Epithelial cell of umbilical artery (primary cell): ENCODE measurements at places on chromosomes 3 and 15. TPM values are rescaled to one million over a fixed set of nuclear protein-coding genes. Genes with fewer than 3 reads are reported as not detected.

BFSP2 gene
- total RNA-seq, result not detected in 2 replicates

SSUH2 gene
- not detected in 2 replicates for total RNA-seq

CIB2 gene
- 2.0 and 2.6 TPM in 2 replicates for total RNA-seq

HGD gene
- 0.32 TPM in 1 of 2 replicates, not detected in the other for total RNA-seq

LRRC34 gene
- 0.97 and 5.0 TPM in 2 replicates for total RNA-seq
